ENCODE measurements at places on chromosomes 11 and 22.

DNA sequence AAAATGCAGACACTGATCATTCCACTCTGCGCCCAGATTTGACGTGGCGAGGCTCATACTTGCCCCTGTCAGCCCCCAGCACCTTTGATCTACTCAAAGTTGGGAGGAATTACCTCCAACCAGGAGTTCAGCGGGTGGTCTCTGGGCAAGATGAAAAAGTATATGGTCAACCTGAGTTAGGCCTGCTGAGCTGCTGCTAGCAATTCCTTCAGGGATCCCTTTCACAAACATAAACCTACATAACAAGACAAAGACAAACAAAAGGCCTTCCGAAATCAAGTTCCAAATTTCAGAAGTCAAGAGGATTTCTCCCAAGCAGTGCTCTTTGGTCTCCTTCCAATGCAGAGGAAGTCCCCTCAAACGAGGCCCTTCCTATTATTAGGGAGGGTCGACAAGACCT is 20.8 kb downstream of the CLDN5 start:
- H3K27ac ChIP-seq: no peak overlapping the region
- H3K4me1 ChIP-seq: no peaks in the 10 kb centered on the region
- DNase-seq: no peak
- no peaks in the 10 kb centered on the region for H3K27me3 ChIP-seq
- H3K36me3 ChIP-seq: no peaks in the 10 kb centered on the region
- H3K4me3 ChIP-seq: no peak overlapping the region

DNA sequence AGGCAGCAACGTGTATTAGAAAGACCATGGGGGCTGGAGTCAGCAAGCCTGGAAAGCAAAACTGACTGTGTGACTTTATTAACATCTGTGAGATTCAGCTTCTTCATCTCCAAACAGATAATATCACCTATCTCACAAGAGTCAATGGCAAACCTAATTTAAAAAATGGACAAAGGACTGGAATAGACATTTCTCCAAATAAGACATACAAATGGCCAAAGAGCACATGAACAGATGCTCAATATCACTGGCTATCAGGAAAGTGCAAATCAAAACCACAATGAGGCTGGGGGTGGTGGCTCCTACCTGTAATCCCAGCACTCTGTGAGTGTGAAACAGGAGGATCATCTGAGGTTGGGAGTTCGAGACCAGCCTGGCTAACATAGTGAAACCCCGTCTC is 69.6 kb downstream of the CLPB start:
- no peak overlapping the region for H3K4me3 ChIP-seq
- no peaks in the 10 kb centered on the region for H3K4me1 ChIP-seq
- no peaks in the 10 kb centered on the region for H3K27me3 ChIP-seq
- H3K36me3 ChIP-seq: no peaks in the 10 kb centered on the region
- DNase-seq: no peak

GRCh38 chr11:124460459-124460858 is 15.0 kb upstream of the OR8B8 start:
- no peak overlapping the region for H3K4me3 ChIP-seq
- no peaks in the 10 kb centered on the region for H3K27me3 ChIP-seq
- DNase-seq: no peak
- no peak overlapping the region for H3K27ac ChIP-seq
- no peaks in the 10 kb centered on the region for H3K36me3 ChIP-seq
- H3K4me1 ChIP-seq: no peaks in the 10 kb centered on the region

DNA sequence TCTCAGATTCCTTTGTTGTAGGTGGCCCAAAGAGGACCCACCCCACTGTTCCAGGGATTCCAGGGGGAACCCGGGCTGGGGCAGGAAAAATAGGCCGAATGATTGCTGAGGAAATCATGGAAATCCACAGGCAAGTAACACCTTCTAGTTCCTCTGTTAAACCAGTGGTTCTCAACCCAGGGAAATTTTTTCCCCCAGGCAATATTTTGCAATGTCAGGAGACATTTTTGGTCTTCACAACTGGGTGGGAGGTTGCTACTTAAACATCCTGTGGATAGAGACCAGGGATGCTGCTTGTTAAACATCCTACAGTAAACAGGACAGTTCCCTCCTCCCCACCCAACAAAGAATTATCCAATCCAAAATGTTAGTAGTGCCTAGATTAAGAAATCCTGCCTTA is 84.7 kb downstream of the BTBD10 start:
- H3K4me1 ChIP-seq: no peaks in the 10 kb centered on the region
- H3K27me3 ChIP-seq: no peaks in the 10 kb centered on the region
- H3K36me3 ChIP-seq: no peaks in the 10 kb centered on the region

- no peaks in the 10 kb centered on the region for H3K36me3 ChIP-seq
- H3K27ac ChIP-seq: no peak overlapping the region
- no peaks in the 10 kb centered on the region for H3K4me1 ChIP-seq
- no peak overlapping the region for H3K4me3 ChIP-seq
These were observed 62.3 kb downstream of the BTG4 start for GRCh38 chr11:111449696-111450479.

DNA sequence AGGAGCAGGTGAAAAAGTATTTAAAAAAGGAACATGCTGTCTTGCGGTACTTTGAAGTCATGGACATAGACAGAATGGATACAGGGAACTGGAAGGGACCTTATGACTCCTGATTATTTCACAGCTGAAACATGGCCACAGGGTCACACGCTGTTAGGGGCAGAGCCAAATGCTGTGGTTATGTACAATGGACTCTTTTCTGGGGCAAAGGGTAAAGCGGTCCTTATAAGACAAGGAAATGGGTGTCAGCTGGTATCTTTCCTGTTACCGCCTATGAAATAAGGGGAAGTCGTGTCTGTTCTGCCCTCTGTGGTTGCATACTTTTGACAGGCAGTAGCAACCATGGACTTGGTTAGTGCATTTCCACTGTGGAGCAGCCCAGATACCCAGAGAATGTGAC is 12.8 kb upstream of the ST14 start:
- no peaks in the 10 kb centered on the region for H3K27me3 ChIP-seq
- H3K36me3 ChIP-seq: no peaks in the 10 kb centered on the region
- no peak for DNase-seq
- peaks cover 3% of the 10 kb centered on the region for H3K4me1 ChIP-seq
- H3K27ac ChIP-seq: no peak overlapping the region
- H3K4me3 ChIP-seq: no peak overlapping the region

- no peak overlapping the region for H3K4me3 ChIP-seq
- H3K36me3 ChIP-seq: no peaks in the 10 kb centered on the region
- no peaks in the 10 kb centered on the region for H3K4me1 ChIP-seq
- H3K27me3 ChIP-seq: no peaks in the 10 kb centered on the region
These were observed 37.2 kb upstream of the ETS1 start for GRCh38 chr11:128624269-128625175.

DNA sequence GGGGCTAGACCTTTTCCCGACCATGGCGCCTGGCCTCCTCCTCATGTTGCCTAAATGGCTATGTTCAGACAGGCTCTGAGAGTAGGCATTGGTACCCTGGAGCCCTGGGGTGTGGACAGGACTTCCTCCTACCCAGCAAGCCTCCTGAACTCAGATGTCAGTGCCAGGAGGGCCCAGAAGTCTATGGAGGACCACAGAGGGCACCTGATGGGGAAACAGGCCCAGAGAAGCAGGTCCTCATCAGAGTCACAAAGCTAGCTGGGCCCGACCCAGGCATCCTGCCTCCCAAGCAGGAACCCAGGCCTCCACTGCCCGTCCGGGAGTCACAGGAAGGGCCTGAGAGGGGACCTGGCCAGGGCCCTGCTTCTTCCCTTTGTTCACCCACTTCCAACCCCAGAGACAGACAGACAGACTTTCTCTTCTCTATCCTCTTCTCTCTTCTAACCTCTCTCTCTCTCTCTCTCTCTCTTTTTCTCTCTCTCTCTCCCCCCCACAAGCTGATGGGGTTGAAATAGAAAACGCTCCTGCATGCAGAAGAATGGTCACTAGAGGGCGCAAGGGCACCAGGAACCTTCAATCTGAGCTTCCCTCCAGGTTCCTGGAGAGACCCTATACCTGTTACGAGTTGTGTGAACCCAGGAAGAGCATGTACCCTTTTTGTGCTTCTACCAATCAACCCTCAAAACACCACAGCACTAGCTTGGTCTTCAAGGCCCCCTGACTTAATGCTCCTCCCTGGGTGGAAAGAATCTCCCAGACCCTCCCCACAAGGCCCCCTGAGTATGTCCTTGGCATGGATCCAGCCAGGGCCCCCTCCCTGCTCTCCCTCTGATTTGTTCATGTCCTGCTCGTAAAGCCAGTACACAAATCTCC is 27.1 kb downstream of the ARAP1 start:
- no peak overlapping the region for H3K4me3 ChIP-seq
- no peak overlapping the region for H3K27ac ChIP-seq
- H3K27me3 ChIP-seq: no peaks in the 10 kb centered on the region
- no peaks in the 10 kb centered on the region for H3K36me3 ChIP-seq
- peaks cover 12% of the 10 kb centered on the region for H3K4me1 ChIP-seq

DNA sequence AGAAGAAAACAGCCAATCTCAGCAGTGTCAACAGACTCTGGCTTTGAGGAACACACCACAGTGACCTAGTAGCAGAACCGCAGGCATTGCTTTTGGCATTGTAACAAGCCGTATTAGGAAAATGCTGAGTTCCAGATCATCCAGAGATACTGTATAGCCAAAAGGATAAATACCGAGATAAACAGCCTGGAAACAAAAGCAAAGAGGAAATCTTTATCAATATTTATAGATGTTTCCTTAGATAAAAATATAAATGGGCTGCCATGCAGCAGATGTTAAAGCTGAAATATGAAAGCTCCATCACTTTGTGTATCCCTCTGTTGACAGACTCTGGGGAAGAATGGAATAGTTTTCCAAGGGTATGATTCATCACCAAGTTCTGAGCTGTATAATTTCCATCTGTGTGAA is 98.9 kb upstream of the TP53AIP1 start:
- H3K4me1 ChIP-seq: no peaks in the 10 kb centered on the region
- no peak overlapping the region for H3K4me3 ChIP-seq
- H3K27ac ChIP-seq: no peak overlapping the region

DNA sequence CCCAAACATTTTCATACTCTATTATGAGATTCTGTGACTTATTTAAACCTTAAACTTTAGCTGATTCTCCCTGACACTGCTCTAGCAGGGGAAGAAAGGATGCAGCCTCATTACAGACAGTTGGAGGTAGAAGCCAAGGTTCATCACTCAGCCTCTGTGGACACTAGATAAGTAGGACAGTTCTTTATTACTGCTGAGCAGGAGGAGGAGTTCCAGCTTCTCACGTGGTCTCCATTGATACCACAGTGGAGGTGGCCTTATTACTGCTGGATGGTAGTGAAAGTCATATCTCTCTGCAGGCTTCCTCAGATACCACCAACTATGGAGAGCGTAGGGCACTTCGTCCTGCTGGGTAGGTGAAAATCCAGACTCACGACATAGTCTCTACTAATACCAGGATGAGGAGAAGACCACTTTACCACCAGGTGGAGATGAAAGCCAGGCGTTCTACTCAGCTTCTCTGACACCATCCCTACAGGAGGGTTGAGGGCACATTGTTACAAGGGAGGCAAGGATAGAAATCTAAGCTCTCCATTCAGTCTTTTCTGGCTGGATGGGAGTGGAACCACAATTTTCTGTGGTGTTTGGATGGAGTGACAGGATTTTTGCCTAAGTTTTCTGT is 13.1 kb upstream of the ANGPTL5 start:
- no peaks in the 10 kb centered on the region for H3K4me1 ChIP-seq
- H3K4me3 ChIP-seq: no peak overlapping the region
- H3K27me3 ChIP-seq: no peaks in the 10 kb centered on the region
- no peak overlapping the region for H3K27ac ChIP-seq
- H3K36me3 ChIP-seq: no peaks in the 10 kb centered on the region

DNA sequence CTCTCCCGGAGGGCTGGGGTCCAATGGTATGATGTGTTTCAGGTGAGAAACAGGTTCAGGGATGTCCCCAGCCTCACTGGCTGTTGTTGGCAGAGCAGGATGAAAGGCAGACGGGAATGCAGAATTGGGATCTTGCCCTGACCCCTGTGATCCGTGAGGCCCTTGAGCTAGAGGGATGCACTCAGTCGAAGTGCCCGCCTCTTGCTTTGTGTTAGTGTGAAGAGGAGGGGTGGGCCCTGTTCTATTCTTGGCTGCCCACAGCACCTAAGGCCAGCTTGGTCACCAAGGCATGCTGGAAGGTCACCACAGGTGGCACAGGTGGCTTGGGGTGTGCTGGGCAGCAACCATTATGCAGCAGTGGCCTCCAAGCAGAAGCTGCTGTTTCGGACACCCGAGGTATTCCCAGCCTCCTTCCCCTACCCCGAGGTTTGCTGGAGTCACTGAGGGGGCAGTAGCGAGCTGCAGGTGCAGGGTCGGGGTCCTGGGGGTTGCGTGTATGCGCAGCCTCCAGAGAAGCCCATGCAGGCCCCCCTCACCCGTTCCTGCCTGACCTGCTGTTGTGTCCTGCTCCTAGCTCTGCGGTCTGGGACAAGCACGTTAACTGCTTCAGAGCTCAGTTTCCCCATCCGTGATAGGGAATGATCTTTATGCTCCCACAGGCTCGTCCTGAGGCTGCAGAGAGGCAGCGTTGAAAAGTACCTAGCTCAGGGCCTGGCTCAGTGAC is 13.0 kb downstream of the LRP5 start:
- H3K36me3 ChIP-seq: no peaks in the 10 kb centered on the region
- DNase-seq: no peak

DNA sequence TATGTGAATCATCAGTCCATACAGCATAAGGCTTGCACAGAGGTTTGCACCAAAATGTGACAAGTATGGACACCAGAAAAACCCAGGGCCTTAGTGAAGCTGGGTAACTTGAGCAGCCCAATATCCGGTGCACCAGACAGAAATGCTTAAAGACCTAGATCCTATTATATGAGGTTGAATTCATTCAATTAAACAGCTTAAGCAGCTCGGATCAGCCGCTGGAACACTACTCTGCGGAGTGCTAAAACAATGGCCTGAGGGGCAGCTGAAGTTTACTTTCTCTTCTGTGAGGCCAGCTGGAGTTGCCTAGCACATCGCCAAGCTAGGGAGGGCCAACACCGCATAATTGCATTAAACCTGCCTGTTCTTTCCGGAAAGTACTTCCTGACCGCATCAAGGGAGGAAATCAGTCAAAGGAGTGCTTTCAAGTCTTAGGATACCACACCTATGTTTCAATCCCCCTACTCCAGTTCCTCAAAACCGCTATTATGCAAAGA is 17.0 kb upstream of the FAM181B start:
- H3K4me3 ChIP-seq: no peak overlapping the region
- no peak overlapping the region for H3K27ac ChIP-seq
- no peak for DNase-seq
- no peaks in the 10 kb centered on the region for H3K4me1 ChIP-seq
- H3K27me3 ChIP-seq: no peaks in the 10 kb centered on the region
- H3K36me3 ChIP-seq: no peaks in the 10 kb centered on the region

GRCh38 chr11:71565263-71565662 is at the start of gene KRTAP5-10:
TSS of gene KRTAP5-10 (plus strand) at chr11:71565563. CDS start at chr11:71565588, 25 bp downstream.
- DNase-seq: no peak
- no peaks in the 10 kb centered on the region for H3K4me1 ChIP-seq
- H3K27me3 ChIP-seq: no peaks in the 10 kb centered on the region
- H3K27ac ChIP-seq: no peak within 1 kb of the TSS

DNA sequence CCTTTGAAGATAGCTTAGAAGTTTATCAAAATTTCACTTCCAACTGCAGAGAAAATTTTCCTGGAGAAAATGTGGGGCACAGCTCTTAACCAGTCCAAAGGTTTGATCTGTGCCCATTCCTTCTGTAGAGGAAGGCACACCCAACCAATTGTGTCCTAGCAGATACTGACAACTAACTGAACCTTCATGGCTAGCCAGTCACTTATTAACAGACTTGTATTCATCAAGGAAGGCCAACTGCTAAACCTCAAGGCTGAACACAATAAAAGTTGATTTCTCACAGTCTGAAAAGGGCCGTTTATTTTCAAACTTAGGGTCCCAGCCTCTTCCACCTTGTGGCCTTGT is 19.5 kb downstream of the SYT13 start:
- H3K4me3 ChIP-seq: no peak overlapping the region
- no peak overlapping the region for H3K27ac ChIP-seq
- H3K36me3 ChIP-seq: no peaks in the 10 kb centered on the region
- H3K4me1 ChIP-seq: no peaks in the 10 kb centered on the region

GRCh38 chr22:44596396-44597125 is 98.5 kb upstream of the RTL6 start:
- no peaks in the 10 kb centered on the region for H3K27me3 ChIP-seq
- H3K27ac ChIP-seq: no peak overlapping the region
- no peak for DNase-seq
